ENCODE measurements at places on chromosomes 12 and 14.

DNA sequence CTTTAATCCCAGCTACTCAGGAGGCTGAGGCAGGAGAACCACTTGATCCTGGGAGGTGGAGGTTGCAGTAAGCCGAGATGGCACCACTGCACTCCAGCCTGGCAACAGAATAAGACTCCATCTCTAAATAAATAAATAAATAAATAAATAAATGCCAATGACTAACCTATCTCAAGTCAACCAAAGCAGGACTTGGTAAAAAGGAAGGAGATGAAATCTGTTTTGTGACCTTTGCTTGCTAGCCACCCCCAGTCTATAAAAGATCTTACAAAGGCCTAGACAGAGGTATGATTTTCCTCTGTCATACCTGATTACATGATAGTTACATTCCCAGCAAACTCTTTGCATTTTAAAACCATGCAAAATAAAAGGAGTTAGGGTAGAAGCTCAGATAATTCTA, 13.5 kb upstream of the METTL17 start:
- no peak for DNase-seq

DNA sequence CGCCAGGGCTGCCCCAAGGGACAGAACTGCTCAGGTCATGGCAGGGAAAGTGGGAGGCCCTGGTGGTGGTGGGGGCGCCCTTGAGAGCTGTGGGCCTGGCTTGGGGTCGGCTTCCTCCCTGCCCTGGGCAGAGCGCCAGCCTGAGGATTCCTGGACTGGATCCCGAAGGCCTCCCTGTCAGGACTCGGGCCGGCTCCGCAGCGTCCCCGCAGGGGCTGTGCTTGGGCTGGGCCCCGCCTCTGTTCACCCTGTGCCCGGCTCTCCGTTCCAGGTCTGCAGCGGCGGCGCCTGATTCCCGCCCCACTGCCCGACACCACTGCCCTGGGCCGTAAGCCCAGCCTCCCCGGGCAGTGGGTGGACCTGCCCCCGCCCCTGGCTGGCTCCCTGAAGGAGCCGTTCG, 39.9 kb downstream of the KIF26A start:
- no peak for DNase-seq

DNA sequence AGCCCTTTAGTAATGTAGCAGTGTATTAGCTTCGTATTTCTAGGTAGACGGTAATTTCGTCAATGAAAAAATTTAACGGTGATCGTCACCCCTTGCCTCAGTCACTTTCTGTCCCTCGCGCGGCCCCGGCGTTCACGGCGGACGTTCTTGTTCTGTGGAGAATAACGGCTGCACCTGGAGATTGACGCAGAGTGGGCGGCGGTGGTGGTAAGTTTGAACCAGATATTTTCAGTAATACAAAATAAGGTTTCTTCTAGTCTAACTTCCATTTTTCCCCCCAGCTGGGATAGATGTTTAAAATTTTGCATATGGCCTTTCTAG, 341 bp downstream of the ZNF10 start:
- DNase-seq: no peak

DNA sequence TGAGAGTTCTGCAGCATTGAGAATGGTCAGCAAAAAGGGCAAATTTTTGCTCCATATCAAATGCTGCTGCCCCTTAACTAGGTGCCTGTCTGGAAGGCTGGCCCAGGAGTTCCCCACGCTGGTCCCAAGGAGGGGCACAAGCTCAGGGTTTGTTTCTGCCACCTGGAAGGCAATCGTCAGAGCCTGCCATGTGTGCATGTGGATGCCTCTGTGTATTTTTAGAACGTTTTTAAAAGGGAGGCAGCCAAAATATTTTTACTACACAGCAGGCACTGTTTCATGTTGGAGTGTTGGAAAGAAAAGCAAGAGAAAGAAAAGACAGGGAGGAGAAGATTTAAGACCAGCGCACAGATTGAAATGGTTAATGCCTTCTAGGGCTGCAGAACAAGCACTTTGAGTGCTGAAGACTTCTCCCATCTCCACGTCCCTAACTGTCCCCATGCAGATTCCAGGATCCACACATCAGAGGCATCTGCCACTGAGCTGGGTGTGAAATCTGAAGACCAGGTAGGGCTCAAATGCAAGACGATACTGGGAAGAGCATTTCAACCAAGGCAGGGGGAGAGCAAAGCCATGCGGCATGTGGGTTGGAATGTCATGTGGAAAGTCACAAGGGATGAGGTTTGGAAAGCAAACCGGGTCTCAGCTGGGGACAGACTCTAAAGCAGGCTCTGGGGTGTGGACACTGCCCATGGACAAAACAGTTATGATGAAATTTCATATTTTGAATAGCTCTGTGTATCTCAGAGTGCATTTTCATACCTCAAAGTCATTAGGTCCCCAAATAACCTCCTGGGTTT, 557.2 kb downstream of the BCL11B start:
- no peak for DNase-seq

DNA sequence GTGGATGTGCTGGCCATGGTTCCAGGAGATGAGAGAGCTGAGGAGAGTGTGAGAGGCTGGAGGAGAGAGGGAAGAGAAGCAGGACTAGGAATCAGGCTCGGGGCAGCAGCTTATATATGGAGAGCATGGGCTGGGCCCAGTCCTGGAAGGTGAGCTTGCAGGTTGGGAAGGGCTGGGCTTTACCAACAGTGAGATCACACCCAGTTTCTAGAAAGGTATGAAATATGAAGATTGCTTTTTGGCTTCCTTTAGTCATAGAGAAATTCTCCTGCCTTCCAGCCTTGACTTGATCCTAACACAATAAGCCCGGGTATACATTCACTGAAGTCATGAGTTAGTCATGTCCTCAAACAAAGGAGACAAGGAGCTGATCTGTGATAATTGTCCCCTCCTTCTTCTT, at the start of gene KRT6A:
TSS of gene KRT6A (minus strand) at position 86 of the 400 bp plus-strand sequence. CDS start at position 17, 69 bp downstream.
- no peak for DNase-seq

DNA sequence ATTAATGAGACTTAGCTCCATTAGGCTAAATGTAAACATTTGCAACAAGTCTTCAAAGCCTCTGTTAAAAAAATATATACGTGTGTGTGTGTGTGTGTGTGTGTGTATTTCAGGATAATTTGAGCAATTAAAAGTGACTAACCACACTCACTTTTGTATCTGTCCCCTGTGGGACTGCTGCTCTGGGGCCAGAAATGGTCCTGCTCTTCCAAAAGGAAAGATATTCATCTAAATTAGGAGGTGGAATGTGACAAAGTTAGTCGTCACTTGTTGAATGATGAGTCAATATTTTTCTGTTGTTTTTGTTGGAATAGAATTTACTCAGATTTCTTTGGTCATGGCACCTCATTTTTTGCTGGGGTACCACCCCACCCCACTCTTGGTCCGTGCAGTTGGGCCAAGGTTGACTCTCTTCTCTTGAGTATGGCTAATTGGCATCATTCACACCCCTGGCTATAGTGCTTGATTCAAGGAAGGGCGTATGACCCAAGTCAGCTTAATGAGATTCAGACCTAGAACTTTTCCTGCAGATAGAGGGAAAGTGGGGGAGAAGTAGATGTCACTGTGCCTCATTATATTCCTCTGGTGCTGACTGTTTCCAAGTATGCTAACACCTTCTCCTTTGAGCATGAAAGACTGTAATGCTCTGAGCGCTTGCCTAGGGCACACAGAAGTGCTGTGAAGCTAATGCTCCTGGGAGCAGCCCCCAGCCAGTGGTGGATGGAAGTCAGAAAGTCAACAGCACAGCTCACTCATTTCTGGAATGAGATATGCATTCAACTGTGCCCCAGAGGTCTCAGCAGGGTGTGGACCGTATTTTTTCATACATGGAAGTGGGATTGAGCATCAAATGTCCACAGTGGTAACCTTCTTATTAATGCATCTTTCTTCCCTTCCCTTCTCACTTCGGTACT, 577.0 kb upstream of the TBX3 start:
- DNase-seq: no peak

GRCh38 chr12:112314981-112315380, 67.2 kb downstream of the HECTD4 start:
- no peak for DNase-seq

- no peak for DNase-seq
Observed at GRCh38 chr14:23446291-23446851, 10.9 kb upstream of the MYH7 start.

DNA sequence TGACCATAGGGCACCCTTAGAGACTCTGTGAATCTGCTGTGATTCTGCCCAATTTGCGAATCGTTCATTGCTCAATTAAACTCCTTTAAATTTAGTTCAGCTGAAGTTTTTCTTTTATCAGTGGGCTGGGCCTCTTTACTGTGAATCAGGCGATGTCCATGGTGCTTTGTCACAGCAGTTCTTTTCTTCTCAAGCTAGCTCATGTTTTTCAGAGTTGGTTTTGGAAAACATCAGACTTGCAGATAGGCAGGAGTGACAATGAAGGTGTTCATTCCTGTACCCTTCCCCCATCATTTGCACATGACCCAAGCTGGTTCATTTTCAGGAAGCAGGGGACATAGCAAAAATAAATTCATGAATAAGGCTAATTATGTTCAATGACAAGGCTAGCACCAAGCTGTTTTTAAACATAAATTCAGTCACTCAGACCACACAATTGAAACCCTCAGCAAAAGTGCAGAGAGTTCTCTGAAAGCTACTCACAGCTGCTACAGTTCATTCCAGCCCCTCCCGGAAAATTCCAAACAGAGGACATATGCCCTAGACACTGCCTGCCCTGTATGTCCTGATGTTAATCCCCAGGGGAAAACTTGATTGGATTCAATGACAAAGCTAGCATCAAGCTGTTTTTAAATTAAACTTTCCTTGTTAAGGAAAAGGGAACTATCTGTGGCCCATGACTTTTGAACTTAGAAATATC, 383.3 kb downstream of the C12orf75 start:
- peak; percentile 9 for DNase-seq

DNA sequence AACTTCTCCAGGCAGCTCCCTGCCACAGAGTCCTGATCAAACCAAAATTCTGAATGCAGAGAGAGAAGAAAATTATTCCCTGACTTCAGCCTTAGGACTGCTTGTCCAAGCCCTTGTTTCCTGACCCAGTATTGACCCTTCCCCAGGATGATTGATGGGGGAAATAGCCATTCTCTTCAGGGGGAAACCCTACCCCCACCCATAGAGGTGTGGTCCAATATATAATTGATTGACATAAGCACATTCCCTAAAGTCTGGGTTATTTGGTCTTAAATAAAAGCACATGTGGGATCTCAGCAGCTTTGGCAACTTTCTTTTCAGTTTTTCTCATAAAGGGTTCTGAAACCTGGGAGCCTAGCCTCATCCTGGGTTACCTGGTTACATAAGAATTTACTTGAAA, 201.2 kb upstream of the DDHD1 start:
- DNase-seq: no peak

DNA sequence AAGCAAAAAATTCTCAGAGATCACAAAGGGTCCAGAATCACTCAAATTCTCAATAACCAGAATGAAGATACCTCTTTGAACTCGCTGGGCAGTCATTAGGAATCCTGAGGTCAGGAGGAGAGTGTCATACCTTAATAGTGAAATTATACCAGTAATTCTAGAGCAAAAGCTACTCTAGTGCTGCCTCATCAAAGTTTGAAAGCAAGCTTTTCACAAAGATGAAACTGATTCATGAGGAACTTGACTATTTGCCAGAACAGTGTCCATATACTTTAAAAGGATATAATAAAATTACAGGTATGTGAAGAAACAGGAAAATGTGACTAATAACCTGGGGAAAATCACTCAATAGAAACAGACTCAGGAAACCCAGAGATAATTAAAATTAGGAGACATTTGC, 44.5 kb downstream of the EML5 start:
- DNase-seq: no peak

Data from NCI-H524 treated with DMSO at 0.1 percent for 48 hours (cell line).